ENCODE measurements at places on chromosomes 2 and 18. TPM values are rescaled to one million over a fixed set of nuclear protein-coding genes. Genes with fewer than 3 reads are reported as not detected.
A peak's percentile ranks its signal among the peaks of the same experiment; 100 is the strongest.

GRCh38 chr2:113741091-113741490 lies 15.4 kb downstream of the SLC35F5 start:
- DNase-seq, result no peak

DNA sequence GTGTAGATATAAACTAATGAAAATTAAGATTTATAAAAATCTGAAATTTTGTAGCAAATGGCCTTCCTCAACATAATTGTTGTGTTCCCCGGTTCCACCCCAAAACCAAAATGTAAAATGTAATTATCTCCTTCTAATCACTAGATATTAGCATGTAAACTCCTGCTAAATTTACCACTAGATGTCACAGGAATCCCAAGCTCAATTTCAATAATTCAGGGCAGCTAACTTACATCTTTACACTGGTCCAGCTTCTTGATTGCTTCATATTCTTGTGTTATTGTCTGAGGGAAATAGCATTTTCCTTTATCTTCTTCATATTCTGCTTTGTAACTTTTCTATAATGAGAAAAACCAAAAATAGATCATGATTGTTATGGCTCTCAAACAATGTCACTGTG lies 42.6 kb downstream of the NEB start:
- no peak for DNase-seq

GRCh38 chr2:99337113-99338028 lies at the start of gene EIF5B:
TSS of gene EIF5B (plus strand) at chr2:99337389. CDS start at chr2:99337555, 166 bp downstream.
- DNase-seq, result peak; percentile 94

- no peak for DNase-seq
Observed at GRCh38 chr18:12304351-12305210, 3.5 kb upstream of the TUBB6 start.

DNA sequence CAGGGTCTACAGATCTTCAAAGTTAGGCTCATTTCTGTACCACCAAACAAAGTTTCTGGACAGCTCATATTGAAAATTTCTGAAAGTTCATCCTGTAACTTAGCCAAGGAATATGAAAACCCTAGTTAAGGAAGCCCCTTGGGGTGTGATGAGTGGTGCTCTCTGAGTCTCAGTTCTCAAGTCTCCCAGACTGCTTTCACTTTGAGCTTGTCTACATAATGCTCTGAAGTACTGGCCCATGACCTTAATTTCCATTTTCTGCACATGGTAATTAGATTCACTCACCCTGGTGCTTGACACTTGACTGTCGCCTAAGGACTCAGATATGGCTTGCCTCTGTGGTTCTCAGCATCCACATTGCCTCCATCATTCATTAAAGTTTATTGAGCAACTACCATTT lies 51.7 kb upstream of the SATB2 start:
- DNase-seq, result no peak

DNA sequence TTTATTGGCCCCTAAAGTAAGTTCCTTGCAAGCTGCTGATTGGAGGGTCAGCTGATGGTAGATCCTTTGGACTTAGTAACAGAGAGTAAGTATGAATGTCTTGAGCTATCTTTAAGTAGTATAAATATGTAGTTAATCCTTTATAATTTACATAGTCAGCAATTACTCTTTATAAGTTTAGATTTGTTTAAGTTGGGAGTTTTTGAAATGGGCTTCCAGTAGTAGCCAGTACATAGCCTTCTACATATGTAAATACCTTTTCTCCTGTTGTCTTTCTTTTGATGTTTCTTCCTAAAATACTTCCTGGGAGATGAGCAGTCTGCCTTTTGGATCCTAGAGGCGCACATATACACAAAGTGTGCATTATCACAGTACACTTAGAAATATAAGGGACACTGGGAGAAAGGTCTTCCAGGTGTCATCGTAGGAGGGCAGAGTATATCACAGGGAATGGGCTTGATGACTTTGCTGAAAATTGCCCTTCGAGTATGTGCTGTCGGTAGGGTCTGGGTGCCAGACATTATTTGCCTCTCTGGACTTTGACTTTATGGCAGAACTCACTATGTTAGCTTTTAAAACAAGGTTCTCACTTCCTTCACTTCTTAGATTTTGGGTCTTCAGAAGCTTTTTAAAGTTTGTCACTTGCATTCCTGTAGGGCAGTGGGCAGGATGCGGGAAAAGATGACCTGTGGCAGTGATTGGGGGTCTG lies 21.6 kb downstream of the TTLL4 start:
- no peak for DNase-seq

DNA sequence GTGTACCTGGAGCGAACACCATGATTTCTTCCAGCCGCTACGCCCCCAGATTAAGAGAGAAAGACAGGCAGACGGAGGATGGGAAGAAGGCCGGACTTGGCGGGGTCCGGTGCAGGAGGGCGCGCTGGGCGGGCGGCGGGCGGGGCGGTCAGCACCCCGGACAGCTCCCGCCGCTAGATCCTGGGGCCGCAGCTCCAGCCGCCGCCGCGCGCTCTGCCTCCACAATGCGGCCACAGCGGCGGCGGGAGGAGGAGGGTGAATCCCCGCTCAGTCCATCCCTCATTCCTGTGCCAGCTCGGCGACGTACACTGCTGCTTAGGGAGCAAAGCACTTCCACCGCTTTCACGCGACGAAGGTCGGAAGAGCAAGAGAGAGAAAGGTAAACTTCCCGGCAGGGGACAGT lies at the start of gene AKAIN1:
AKAIN1 (minus strand) TSS at position 226 of the 403 bp plus-strand sequence; CDS start at position 22, 204 bp downstream.
- DNase-seq, result peak; percentile 29

DNA sequence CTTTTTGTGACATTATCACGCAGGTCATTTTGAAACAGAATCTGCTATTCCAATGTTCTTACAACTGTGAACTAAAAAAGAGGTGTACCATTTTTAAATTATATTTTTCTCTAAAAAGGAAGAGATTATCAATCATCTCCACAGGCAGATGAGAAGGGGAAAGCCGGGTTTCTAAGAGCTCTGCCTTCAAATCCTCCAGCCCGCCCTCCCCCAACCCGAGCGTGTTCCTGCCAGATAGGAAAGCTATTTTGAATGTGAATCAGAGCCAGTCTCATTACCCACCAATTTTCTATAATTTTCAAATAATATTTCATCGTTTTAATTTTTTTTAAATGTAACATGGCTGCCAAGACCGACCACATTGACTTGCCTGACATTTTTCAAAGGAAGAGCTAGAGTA lies 65.9 kb downstream of the KCNF1 start:
- DNase-seq, result peak; percentile 59

The C2orf78 gene
- not detected for polyA plus RNA-seq

The ACMSD gene
- polyA plus RNA-seq, result 1.6 TPM

The DNAJB2 gene
- 61.7 TPM for polyA plus RNA-seq
